CD4-positive, CD25-positive, alpha-beta regulatory T cell (primary cell): ENCODE measurements at places on chromosomes 7 and 10. TPM values are rescaled to one million over a fixed set of nuclear protein-coding genes. Genes with fewer than 3 reads are reported as not detected.
A peak's percentile ranks its signal among the peaks of the same experiment; 100 is the strongest.

The SPDYE8 gene
- not detected for total RNA-seq

The H2BK1 gene
- 3.8 TPM for total RNA-seq

The OGDH gene
- 157 TPM for total RNA-seq

The NOLC1 gene
- 35.6 TPM for total RNA-seq

The ZNF722 gene
- not detected for total RNA-seq

The ACTL6B gene
- not detected for total RNA-seq

The COPG2 gene
- 6.1 TPM for total RNA-seq

The CALY gene
- 1.8 TPM for total RNA-seq

The FOXL3 gene
- not detected for total RNA-seq

The GPRIN2 gene
- not detected for total RNA-seq

GRCh38 chr10:74628136-74628535 lies 198.3 kb upstream of the KAT6B start:
- no peak for DNase-seq
- peaks cover 6% of the 10 kb centered on the region for H3K36me3 ChIP-seq
- H3K27me3 ChIP-seq, result no peaks in the 10 kb centered on the region
- no peak overlapping the region for H3K27ac ChIP-seq

DNA sequence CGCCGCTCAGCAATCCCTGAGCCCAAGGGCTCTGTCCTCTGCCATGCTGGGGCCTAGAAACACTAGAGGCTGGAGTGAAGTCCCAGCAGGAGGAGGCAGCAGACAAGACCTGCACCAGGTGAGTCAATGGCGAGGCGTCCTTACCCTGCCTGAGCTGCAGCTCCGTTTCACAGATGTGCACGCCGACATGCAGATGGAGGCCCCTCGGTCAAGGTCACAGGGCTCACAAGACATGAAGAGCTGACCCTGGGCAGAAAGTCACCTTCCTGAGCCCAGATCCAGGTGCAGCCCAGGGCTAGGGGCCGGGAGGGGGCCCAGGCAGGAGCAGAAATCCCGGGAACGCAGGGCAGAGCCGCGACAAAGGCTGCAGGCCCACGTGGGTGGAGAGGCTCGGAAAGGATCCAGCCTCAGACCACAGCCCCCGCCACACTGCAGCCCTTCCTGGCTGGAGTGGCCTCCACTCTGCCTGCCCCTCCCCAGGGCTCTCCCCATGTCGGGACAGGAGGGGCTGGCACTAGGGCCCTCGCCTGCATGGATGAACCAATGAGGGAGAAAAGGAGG lies 23.8 kb downstream of the PDGFA start:
- H3K36me3 ChIP-seq, result no peaks in the 10 kb centered on the region
- no peak for DNase-seq
- H3K4me1 ChIP-seq, result no peaks in the 10 kb centered on the region
- no peak overlapping the region for H3K4me3 ChIP-seq

- no peak overlapping the region for H3K4me3 ChIP-seq
- peaks cover 33% of the 10 kb centered on the region for H3K4me1 ChIP-seq
- H3K27ac ChIP-seq, result peak overlapping the region; percentile 52
- H3K27me3 ChIP-seq, result no peaks in the 10 kb centered on the region
- DNase-seq, result no peak
- H3K36me3 ChIP-seq, result peaks cover 31% of the 10 kb centered on the region
These were observed 93.4 kb downstream of the RNF216 start for GRCh38 chr7:5687936-5688630.

- H3K4me3 ChIP-seq, result no peak overlapping the region
- H3K27ac ChIP-seq, result no peak overlapping the region
- H3K36me3 ChIP-seq, result no peaks in the 10 kb centered on the region
- no peak for DNase-seq
- peaks cover 20% of the 10 kb centered on the region for H3K4me1 ChIP-seq
These were observed 14.5 kb upstream of the PAX2 start for GRCh38 chr10:100730725-100731406.

GRCh38 chr10:113301342-113301984 lies 251.4 kb upstream of the HABP2 start:
- H3K36me3 ChIP-seq, result no peaks in the 10 kb centered on the region
- no peaks in the 10 kb centered on the region for H3K27me3 ChIP-seq
- no peak overlapping the region for H3K4me3 ChIP-seq
- H3K4me1 ChIP-seq, result no peaks in the 10 kb centered on the region

DNA sequence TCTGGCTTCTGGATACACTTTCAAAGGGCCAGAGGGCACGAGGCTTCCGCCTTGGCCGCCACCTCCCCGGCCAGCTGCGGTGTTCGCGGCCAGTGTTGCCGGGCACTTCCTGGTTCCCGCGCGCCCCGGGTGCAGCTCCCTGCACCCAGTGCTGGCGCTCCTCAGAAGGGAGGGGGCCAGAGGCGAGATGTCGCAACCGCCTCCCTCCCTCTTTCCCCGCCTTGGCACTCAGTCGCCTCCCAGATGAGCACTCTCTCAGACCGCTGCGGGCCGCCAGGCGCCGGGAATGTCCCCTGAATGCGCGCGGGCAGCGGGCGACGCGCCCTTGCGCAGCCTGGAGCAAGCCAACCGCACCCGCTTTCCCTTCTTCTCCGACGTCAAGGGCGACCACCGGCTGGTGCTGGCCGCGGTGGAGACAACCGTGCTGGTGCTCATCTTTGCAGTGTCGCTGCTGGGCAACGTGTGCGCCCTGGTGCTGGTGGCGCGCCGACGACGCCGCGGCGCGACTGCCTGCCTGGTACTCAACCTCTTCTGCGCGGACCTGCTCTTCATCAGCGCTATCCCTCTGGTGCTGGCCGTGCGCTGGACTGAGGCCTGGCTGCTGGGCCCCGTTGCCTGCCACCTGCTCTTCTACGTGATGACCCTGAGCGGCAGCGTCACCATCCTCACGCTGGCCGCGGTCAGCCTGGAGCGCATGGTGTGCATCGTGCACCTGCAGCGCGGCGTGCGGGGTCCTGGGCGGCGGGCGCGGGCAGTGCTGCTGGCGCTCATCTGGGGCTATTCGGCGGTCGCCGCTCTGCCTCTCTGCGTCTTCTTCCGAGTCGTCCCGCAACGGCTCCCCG lies at the start of gene FFAR4:
FFAR4 (plus strand) TSS at position 231 of the 842 bp plus-strand sequence; CDS start at position 287, 56 bp downstream.
- DNase-seq, result no peak
- H3K36me3 ChIP-seq, result no peaks in the 10 kb centered on the region
- no peak within 1 kb of the TSS for H3K27ac ChIP-seq
- peaks cover 2% of the 10 kb centered on the region for H3K27me3 ChIP-seq
- H3K4me3 ChIP-seq, result no peak within 1 kb of the TSS
- no peaks in the 10 kb centered on the region for H3K4me1 ChIP-seq

DNA sequence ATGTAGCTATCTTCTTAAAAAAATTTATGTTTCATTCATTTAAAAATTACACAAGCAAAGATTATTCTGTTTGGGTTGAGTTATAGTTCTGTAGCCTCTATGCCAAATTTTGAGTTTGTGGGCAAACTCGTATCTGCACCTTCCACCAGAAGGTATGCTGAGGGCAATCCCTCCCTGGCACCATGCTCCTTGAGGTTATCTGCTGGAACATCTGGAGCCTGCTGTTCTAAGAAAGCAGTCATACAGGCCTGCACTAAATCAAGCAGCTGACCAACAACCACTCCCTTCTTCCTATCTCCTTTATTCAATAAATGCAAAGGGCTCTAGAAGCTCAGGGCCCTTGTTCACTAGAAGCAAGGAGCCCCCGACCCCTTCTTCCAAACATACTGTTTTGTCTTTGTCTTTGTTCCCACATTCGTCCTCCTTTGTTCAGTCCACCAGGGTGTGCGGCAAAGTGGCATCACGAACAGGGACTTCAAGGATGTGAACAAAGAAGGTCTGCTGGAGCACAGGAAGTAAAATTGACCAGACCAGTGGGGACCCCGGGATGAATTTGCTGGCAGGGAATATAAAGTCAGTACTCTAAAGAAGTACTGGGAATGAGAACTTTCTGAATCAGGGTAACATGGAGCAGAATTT lies 36.4 kb downstream of the OR13A1 start:
- H3K36me3 ChIP-seq, result no peaks in the 10 kb centered on the region
- no peak overlapping the region for H3K4me3 ChIP-seq
- H3K4me1 ChIP-seq, result no peaks in the 10 kb centered on the region
- peaks cover 4% of the 10 kb centered on the region for H3K27me3 ChIP-seq
- H3K27ac ChIP-seq, result no peak overlapping the region

DNA sequence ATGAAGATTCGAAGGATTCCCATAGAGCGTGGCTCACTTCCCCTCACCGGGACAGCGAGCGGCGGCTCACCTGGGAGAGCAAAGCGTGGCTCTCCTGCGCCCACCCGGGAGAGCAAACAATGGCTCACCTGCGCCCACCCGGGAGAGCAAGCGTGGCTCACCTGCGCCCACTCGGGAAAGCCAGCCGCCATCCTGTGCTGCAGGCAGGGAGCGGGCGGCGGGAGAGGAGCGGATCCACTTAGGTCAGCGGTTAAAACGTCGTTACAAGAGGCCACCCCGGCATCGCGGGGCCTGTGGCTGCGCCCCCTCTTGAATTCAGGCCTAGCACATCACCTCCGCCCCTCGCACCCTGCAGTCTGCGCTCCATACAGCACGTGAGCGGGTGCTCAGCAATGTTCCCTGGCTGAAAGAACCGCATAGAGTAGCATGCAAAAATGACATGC lies 461 bp upstream of the FIGNL1 start:
- DNase-seq, result peak; percentile 49
- peak overlapping the region; percentile 88 for H3K27ac ChIP-seq
- H3K4me3 ChIP-seq, result peak overlapping the region; percentile 67
- H3K27me3 ChIP-seq, result no peaks in the 10 kb centered on the region

DNA sequence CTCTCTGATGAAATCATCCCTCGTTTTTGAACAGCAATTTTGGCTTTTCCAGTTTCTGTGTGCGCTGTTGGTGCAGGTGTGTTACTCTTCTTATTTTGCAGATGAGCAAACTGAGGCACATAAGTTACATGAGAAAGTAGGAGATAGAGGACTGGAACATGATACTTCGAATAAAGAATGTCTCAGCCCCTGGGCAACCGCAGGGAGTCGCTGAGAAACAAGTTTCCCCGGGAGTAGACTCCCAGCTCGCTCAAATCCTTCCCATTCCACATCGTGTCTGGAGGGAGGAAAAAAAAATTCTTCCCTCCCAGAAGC lies 18.0 kb downstream of the MXI1 start:
- H3K27ac ChIP-seq, result peak overlapping the region; percentile 89
- DNase-seq, result no peak
- H3K4me1 ChIP-seq, result peaks cover 30% of the 10 kb centered on the region

DNA sequence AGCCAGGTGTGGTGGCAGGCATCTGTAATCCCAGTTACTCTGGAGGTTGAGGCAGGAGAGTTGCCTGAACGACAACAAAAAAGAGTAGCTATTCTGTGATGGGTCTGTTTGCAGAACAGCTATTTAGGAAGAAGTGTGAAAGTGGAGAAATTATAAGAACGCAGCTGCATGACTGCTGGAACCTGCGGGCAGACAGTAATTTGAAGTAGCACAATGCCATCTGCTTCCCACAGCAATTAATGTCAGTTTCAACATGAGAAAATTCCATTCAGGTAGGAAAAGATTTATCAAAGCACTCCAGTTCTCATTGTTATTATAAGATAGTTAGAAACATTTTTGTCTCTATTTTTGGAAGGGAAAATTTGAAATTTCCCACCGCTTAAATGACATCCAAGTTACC lies 21.5 kb downstream of the LAMB1 start:
- H3K27ac ChIP-seq, result no peak overlapping the region
- no peaks in the 10 kb centered on the region for H3K27me3 ChIP-seq
- no peak overlapping the region for H3K4me3 ChIP-seq
- no peaks in the 10 kb centered on the region for H3K36me3 ChIP-seq
- no peaks in the 10 kb centered on the region for H3K4me1 ChIP-seq
- DNase-seq, result no peak

DNA sequence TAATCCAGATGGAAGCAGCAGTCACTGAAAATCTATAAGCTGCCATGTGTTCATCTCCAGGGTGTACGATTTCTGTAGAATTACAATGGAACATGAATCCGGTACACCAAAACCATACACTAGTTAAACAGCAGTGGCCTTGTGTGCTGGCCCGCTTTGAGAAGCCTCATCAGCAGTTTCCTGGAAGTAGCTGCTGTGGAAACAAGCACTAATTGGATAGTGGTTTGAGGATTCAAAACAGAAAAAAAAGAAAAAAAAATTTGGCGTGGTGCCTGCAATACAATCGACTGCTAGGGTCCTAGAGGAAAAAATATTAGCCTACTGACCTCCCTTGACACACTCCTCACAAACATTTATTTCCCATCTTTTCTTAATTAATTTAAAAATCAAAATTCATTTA lies 545.9 kb downstream of the SORCS1 start:
- no peak overlapping the region for H3K4me3 ChIP-seq
- H3K27ac ChIP-seq, result no peak overlapping the region
- H3K27me3 ChIP-seq, result no peaks in the 10 kb centered on the region
- DNase-seq, result no peak
- H3K4me1 ChIP-seq, result no peaks in the 10 kb centered on the region
- no peaks in the 10 kb centered on the region for H3K36me3 ChIP-seq

DNA sequence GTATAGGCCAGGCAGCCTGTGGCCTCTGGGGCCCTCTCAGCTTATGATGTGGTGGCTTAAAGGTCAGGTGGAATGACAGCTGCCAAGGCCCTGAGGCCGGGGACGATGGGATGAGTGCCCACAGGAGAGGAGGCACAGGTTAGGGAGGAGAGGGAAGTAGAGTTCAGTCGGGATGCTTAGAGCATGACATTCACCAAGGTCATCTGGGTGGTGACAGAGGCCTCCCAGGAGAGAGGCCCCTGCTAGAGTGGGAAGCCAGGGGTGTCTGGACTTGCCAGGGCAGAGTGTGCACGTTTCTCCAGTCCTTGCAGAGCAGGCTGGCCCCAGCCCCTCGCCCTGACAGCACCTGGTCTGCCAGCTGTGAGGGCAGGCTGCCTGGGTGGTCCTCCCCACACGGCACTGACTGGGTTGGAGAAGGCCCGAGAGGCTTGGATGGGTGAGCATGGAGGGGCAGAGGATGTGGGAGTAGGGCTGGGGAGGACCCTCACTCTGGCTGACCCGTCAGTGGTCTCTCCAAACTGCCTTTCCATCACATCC lies 1.5 kb downstream of the CALHM1 start:
- H3K27ac ChIP-seq, result no peak overlapping the region
- no peak overlapping the region for H3K4me3 ChIP-seq
- DNase-seq, result no peak
- peaks cover 21% of the 10 kb centered on the region for H3K4me1 ChIP-seq
- no peaks in the 10 kb centered on the region for H3K27me3 ChIP-seq

DNA sequence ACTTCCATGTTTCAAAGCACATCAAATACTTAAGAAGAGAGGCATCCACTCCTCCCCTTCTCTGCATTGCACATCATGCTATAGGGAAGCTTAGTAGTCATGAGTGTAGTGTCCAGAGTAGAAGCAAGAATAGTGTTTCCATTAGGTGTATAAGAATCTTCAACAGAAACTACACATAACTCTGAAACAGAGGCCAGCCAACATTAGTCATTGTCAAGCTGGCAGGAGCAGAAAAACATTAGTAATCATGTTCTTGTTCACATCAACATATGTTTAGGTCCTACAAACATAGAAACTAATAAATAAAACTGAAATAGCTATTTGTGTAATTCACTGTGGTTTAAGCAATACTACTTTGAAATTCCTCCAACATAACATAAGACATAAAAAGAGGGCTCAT lies 370.2 kb downstream of the PPP1R3A start:
- H3K4me1 ChIP-seq, result no peaks in the 10 kb centered on the region
- H3K4me3 ChIP-seq, result no peak overlapping the region
- H3K27ac ChIP-seq, result no peak overlapping the region
- DNase-seq, result no peak
- no peaks in the 10 kb centered on the region for H3K27me3 ChIP-seq

GRCh38 chr10:13658871-13659685 lies 72.3 kb downstream of the PRPF18 start:
- no peak overlapping the region for H3K4me3 ChIP-seq
- DNase-seq, result no peak
- no peak overlapping the region for H3K27ac ChIP-seq
- no peaks in the 10 kb centered on the region for H3K27me3 ChIP-seq

GRCh38 chr7:24764011-24764410 lies 6.7 kb upstream of the GSDME start:
- DNase-seq, result no peak
- H3K27ac ChIP-seq, result no peak overlapping the region
- H3K27me3 ChIP-seq, result peaks cover 23% of the 10 kb centered on the region
- no peak overlapping the region for H3K4me3 ChIP-seq
